ENCODE measurements at places on chromosomes 5 and 9. TPM values are rescaled to one million over a fixed set of nuclear protein-coding genes. Genes with fewer than 3 reads are reported as not detected.

Gene ARSK
- total RNA-seq: 8.3 TPM

Gene CCDC187
- not detected for total RNA-seq

Gene BTNL9
- total RNA-seq: 34.9 TPM

Gene SMIM33
- total RNA-seq: not detected

- DNase-seq: peak; percentile 18
Observed at GRCh38 chr5:6745706-6746222, 32.5 kb downstream of the TENT4A start.

DNA sequence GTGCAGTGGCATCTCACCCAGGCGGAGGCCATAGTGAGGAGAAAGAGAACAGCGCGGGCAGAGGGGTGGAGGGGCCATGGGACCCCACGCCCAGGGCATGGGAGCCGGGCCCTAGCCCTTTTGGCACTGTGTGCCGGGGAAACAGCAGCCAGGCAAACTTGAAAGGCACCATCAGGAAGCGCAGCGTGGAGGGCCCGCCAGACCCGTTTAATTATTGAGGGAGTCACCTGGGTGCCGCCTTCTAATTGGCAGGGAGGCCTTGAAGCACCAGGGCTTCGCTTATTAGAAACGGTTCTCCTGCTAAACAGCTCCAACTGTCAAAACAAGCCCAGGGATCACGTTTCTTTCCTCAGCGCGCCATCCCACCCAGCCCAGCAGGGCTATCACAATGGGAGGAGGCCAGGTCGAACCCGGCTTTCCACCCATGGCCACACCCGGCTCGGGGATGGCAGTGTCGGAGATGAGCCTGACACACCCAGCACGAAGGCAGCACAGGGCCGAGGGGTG, 104.6 kb upstream of the SARDH start:
- no peak for DNase-seq

GRCh38 chr5:172722327-172722815, 48.6 kb downstream of the DUSP1 start:
- DNase-seq: no peak

GRCh38 chr5:109387408-109387974, 22.3 kb downstream of the PJA2 start:
- DNase-seq: no peak

- no peak for DNase-seq
Observed at GRCh38 chr9:107036367-107036766, 173.4 kb downstream of the ZNF462 start.

- DNase-seq: no peak
Observed at GRCh38 chr9:69583645-69584234, 88.4 kb downstream of the APBA1 start.

GRCh38 chr9:136392538-136393449, 7.2 kb downstream of the SNAPC4 start:
- DNase-seq: no peak

DNA sequence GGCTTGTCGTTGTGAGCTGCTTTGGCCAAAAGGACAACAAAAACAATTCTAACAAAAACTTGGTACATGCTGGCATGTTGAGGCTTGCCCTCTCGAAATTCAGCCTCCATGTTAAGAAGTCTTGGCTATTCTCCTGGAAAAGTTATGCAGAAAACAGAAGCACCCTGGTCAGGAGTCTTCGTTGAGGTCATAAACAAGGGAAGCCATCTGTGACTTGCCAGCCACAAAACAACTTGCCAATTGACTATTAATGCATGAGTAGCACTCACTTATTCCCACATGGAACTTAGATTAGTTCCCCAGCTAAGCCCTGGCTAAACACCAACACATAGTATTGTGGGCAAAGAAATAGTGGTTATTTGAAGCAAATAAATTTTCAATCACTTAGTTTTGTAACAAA, 521.0 kb upstream of the CHD1 start:
- no peak for DNase-seq

DNA sequence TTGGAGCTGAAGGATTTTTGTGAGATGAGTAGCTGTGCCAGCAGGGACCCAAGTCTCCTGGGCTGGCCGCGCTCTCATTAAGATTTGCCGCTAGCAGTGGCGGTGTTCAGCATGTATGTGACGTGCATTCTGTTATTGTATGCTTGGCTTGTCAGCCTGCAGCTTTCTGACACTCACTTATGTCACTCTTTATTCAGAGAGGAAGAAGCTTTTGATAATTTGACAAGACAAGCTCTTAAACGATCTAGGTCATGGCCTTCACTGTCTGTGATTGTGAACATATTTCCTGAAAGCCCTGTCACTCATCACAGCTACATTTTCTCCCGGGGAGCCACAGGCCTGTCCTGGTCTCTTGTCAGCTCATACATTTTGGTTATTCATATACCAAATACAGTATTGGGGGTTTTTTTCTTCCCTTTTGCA, 98.2 kb upstream of the GRHPR start:
- DNase-seq: no peak

- peak; percentile 95 for DNase-seq
Observed at GRCh38 chr5:125484742-125485641, 738.6 kb upstream of the ZNF608 start.

GRCh38 chr9:1647776-1648175, 367.4 kb upstream of the SMARCA2 start:
- no peak for DNase-seq

GRCh38 chr5:27810458-27810857, 772.1 kb upstream of the CDH9 start:
- DNase-seq: no peak

- no peak for DNase-seq
Observed at GRCh38 chr5:32355686-32356085, 42.9 kb upstream of the MTMR12 start.

DNA sequence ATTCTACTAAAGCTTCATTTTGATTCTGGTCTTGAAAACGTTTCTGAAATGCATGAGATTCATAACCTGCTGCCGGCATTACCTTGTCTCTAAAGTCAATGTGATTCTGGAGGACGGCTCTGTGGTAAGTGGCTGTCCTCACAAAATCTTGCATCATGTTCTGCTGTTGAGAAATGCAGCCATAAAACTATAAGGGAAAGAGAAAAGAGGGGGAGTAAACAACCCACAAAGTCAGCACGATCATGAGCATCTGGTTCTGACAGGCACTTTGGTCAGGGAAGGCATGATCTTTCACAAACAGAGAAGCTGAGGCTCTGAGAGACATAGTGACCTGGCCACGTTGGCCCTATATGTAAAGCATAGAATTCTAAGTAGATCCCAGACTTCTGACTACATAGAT, 168.9 kb upstream of the PUM3 start:
- DNase-seq: no peak

- no peak for DNase-seq
Observed at GRCh38 chr5:102850503-102850902, 95.4 kb downstream of the PAM start.

DNA sequence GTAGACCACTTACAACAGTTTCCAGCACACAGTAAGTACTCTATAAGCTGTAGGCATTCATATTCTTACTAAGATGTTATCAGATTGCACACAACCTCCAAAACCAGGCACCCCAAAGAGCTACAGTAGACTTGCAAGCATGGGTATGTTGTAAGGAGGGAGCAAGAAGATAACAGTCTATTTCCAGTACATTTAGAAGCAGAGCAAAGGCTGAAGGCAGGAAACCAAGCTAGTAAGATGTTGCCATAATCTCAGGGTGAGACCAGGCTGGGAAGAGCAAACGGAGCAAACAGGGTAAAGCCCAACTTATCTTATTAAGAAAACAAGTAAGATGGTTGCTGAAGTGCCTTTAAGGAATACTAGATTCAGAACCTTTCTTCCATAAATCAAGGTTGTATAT, 161.1 kb downstream of the GLIS3 start:
- DNase-seq: no peak

DNA sequence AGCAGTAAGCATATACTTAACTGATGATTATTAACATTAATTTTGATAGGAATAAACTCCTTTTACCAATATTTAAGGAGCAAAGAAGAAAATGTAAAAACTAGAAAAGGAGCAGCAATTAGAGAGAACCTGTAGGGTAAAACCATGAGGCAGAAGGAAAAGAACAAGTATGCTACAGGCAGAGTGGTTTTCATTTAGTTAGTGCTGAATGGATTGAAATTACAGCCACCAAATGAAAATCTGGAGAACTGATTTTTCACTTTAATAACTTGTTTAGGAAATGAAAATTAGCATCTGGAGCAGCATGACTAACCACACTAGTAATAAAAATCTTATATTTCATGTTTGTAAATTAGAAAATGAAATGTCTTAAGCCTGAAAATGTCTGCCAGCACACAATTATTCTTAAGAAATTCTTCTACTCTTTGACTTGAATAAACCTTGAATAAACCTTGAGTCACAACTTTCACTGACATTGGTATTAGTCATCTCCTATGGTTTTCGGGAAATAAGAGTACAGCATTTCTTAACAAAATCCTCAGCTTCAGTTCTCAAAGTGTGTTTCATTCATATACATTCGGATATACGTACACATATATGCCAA, 1504.9 kb upstream of the C9orf72 start:
- no peak for DNase-seq

DNA sequence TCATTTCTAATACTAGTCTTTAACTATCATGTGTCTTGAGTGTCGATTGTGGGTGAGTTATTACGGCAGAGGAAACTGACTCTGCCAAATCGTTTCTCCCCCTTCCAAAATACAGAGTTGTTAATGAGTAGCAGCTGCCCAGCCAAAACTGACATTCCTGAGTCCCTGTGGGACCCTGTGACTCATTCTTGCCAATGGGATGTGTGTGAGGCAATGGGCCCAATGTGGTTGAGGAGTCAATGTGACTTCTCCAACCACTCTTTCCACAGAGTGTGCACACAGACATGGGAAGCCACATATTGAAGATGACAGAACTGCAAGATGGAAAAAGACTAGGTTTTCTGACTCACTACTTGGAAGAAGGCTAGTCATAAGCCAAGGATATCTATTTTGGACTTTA, 434.7 kb downstream of the DTWD2 start:
- no peak for DNase-seq

DNA sequence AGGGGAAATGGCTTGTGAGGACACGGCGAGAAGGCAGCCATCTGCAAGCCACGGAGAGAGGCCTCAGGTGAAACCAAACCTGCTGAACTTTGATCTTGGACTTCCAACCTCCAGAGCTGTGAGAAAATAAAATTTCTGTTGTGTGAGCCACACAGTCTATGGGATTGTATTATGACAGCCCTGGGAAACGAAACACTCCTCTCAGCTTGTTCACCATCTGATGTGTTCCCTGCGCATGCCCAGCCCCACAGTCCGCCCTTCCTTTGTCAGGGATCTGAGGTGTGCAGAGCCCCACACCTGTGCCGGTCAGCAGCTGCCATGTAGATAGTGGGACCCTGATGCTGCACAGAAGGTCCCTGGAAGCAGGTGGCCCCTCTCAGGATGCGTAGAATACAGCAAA, 34.1 kb downstream of the PLPP7 start:
- DNase-seq: peak; percentile 45

All from sigmoid colon (tissue), 7 donors.